ENCODE measurements at places on chromosomes 13 and 19.

GRCh38 chr19:34359954-34360315, 5.1 kb upstream of the GPI start:
- no peak for DNase-seq

- peak; percentile 56 for DNase-seq
Measured at GRCh38 chr19:36009220-36009619, 607 bp upstream of the SYNE4 start.

GRCh38 chr19:37551129-37551993, 43.2 kb downstream of the ZNF571 start:
- peak; percentile 63 for DNase-seq

- DNase-seq: peak; percentile 41
Measured at GRCh38 chr19:50486823-50487515, 10.3 kb upstream of the GARIN5A start.

DNA sequence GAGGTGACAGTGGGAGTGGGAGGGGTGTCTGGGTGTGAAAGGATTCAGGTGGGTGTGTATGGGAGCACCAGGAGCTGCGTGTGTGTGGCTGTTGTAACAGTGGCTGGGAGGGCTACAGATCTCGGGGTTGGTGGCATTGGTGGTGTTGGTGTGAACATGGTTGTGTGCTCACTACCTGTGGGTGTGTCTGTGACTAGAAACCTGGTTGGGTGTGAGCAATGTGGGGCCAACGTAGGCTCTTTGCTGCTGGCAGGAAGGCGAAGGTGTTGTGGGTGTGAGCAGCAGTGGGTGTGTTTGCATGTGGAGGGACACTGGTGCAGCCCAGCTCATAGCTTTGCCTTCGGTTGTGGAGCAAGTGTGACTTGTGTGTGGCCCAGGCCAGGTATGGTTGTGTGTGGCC, 3.7 kb upstream of the NR2C2AP start:
- DNase-seq: no peak

DNA sequence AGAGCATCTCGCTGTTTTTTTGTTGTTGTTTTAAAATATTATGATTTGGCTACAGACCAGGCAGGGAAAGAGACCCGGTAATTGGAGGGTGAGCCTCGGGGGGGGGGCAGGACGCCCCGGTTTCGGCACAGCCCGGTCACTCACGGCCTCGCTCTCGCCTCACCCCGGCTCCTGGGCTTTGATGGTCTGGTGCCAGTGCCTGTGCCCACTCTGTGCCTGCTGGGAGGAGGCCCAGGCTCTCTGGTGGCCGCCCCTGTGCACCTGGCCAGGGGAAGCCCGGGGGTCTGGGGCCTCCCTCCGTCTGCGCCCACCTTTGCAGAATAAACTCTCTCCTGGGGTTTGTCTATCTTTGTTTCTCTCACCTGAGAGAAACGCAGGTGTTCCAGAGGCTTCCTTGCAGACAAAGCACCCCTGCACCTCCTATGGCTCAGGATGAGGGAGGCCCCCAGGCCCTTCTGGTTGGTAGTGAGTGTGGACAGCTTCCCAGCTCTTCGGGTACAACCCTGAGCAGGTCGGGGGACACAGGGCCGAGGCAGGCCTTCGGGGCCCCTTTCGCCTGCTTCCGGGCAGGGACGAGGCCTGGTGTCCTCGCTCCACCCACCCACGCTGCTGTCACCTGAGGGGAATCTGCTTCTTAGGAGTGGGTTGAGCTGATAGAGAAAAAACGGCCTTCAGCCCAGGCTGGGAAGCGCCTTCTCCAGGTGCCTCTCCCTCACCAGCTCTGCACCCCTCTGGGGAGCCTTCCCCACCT, 183.3 kb downstream of the KDM4B start:
- no peak for DNase-seq

GRCh38 chr13:102191951-102192502, 209.8 kb downstream of the FGF14 start:
- DNase-seq: no peak

- no peak for DNase-seq
Measured at GRCh38 chr13:48873587-48873986, 102.1 kb upstream of the FNDC3A start.

DNA sequence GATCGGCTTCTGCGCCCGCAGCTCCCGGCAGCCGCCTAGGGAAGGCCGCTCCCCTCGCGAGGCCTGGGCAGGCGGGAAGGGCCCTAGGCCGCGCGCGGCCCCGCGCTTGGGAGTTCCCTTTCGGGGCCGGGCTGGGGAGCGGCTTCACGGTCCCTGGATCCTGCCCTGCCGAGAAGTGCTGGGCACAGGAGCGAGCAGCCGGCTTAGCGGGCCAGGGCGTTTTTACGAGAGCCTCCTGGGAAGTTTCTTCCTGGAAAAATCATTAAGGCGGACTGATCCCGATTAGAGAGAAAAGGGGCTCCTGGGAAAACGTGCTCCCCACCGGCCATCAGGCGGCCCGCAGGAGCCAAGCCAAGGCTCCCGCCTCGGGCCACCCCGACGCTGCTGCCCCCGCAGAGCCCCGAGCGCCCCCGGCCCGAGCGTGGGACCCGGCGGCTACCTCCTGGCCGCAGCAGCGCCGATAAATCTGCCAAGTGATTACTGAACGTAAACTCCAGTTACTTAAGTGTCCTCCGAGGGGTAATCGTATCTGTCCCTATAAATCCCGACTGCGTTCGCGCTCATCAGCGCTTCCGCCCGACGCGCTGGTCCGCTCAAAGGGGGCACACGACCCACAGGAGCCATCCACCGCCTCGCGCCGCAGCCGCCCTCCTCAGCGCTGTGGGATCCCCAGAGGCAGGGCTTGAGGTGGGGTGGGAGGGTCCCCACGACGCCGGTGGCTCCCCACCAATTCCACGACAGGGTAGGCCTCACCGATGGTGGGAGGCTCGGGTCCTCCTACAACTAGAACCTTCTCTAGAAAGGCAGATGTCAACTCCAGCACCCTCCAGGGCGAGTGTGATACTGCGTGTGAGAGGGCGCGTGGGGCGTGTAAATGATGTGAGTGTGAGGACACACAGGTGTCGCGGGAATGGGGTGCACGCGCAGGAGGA, 2.8 kb downstream of the ZIC5 start:
- DNase-seq: no peak

GRCh38 chr13:49690133-49690994, 922 bp downstream of the EBPL start:
- no peak for DNase-seq

- DNase-seq: no peak
Measured at GRCh38 chr19:40702337-40703012, 12.0 kb upstream of the NUMBL start.

- DNase-seq: no peak
Measured at GRCh38 chr19:6376512-6377190, 918 bp upstream of the PSPN start.

GRCh38 chr19:46225558-46226004, 4.0 kb upstream of the IGFL1 start:
- no peak for DNase-seq

- no peak for DNase-seq
Measured at GRCh38 chr19:32642771-32643170, 32.2 kb downstream of the ANKRD27 start.
